ENCODE measurements at places on chromosomes 1 and 21.
A peak's percentile ranks its signal among the peaks of the same experiment; 100 is the strongest.

GRCh38 chr1:244159646-244160045, 108.6 kb downstream of the ZBTB18 start:
- no peak for DNase-seq

DNA sequence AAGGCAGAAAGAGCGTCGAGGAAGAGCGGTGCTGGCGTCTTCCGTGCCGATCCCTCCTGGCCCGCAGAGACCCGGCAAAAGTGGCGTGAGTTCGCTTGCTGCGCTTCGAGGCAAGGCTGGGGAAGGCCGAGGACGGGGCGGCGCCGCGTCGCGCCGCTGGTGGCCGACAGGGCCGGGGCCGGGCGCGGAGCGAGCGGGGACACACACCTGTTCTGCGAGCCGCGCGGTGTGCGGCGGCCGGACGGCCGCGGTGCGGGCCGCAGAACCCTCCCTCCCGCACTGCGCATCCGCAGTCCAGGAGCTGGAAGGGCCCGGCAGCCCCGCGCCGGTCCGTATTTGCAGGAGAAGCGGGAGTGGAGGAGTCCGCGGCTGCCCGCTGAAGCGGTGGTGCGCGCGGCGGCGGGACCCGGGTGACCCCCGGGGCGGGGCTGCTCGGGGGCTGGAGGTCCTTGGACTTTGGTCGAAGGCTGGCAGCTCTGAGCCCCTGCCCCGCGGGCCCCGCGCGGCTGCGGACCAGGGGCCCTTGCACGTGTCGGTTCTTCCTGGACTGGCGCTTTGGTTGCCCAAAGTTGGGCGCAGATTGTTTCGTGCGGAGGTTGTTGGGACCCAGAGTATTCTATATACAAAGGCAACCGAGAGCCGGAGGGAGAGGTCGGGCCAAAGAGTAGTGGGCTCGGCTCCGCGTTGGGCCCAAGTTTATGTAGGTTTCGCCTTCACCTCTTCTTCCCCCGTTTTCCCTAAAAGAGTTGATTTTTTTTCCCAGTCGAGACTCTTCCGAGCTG, 2.6 kb downstream of the RNF220 start:
- no peak for DNase-seq

- DNase-seq = no peak
Observed at GRCh38 chr1:29382851-29383745, 146.8 kb downstream of the PTPRU start.

DNA sequence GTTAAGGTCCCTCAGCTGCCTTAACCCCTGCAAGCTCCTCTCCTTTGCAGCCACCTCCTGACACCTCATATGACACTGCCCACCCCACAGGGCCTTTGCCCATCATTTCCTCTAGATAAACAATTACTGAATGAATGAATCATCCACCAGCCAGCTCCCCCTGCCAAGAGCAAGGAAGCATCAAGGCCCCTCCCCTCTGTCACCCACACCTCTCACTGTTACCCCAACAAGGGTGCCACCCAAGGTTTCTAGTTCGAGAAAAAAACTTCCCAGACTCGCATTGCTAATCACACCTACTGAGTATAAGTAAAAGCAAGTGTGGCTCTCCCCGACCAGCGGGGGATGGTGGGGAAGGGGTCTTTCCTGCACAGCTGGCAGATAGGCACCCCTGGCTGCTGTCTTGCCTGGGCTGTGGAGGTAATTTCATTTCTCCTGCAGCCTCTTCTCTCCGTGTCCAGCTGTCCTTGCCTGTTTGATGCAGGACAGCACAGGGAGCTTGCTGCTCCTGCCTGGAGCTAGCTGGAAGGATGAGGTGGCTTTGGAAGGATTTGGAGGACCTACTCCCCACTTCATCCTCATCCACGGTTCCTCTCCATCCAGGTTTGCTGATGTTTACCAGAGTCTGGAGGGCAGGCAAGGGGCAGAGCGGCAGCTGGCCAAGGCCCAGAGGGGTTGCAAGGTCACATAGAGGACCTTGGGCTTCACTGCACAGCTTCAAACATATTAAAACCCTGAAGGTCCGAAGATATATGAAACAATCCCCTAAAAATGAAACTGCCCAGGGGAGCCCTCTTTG, 33.1 kb upstream of the LBR start:
- peak; percentile 76 for DNase-seq

- DNase-seq = no peak
Observed at GRCh38 chr1:87044840-87045239, 130.4 kb downstream of the HS2ST1 start.

- no peak for DNase-seq
Observed at GRCh38 chr21:20545454-20545853, 452.8 kb upstream of the NCAM2 start.

- no peak for DNase-seq
Observed at GRCh38 chr1:167121375-167122120, 27.7 kb downstream of the STYXL2 start.

DNA sequence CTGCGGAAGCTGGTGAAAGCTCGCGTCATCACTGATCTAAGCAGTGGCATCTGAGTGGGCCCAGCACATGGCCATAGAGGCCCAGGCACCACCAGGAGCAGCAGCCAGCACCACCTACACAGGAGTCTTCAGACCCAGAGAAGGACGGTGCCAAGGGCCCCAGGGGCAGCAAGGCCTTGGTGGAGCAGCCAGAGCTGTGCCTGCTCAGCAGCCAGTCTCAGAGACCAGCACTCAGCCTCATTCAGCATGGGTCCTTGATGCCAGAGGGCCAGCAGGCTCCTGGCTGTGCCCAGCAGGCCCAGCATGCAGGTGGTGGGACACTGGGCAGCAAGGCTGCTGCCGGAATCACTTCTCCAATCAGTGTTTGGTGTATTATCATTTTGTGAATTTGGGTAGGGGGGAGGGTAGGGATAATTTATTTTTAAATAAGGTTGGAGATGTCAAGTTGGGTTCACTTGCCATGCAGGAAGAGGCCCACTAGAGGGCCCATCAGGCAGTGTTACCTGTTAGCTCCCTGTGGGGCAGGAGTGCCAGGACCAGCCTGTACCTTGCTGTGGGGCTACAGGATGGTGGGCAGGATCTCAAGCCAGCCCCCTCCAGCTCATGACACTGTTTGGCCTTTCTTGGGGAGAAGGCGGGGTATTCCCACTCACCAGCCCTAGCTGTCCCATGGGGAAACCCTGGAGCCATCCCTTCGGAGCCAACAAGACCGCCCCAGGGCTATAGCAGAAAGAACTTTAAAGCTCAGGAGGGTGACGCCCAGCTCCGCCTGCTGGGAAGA, 3.2 kb upstream of the ARTN start:
- no peak for DNase-seq

DNA sequence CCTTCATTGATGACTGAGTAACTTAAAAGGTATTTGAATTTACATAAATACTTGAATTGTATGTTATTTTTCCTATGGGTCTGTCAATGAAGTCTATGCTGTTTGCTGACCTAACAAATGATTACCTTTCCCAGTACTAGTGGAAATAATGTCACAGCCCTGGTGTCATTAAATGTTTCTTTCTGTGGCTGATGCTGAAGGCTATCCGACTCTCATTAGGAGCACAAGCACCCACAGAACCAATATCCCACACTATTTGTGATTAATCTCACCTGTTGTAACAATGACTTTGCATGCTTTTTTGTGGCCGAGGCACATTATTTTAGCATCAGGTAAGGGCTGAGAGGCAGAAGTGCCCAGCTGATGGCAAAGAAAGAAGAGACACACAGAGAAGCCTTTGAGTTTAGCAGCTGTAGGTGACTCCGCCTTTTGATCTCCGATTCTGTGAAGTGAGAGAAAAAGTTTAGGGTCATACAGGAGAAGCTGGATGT, 25.8 kb upstream of the TRIM45 start:
- DNase-seq = peak; percentile 83

DNA sequence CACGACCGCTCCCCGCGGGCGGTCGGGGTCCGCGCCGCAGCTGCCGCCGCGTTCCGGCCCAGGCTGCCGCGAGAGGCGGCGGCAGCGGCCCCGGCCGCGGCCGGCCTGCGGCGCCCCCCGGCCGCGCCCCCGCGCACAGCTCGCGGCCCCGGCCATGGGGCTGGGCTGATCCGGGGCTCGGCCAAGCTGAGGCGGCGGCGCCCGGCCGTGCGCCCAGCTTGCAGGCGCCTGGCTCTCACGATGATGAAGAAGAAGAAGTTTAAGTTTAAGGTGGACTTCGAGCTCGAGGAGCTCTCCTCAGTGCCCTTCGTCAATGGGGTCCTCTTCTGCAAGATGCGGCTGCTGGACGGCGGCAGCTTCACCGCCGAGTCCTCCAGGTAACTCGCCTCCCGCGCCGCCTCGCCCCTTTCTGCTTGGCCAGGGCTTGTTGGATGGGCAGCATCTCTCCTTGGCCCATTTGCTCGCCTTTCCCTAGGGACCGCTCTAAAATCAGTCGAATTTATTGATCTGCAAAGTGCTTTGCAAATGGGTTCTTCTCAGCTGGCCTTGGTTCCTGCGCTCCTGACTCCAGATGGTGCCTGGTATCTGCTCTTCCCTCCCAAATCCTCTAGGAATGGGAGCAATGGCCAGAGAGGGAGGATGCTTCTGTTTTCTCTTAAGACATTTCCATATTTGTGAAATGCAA, 431 bp downstream of the EEIG2 start:
- peak; percentile 46 for DNase-seq

- DNase-seq = no peak
Observed at GRCh38 chr1:169860750-169861149, 32.9 kb downstream of the SCYL3 start.

- no peak for DNase-seq
Observed at GRCh38 chr21:27145134-27145798, 178.4 kb upstream of the ADAMTS5 start.

DNA sequence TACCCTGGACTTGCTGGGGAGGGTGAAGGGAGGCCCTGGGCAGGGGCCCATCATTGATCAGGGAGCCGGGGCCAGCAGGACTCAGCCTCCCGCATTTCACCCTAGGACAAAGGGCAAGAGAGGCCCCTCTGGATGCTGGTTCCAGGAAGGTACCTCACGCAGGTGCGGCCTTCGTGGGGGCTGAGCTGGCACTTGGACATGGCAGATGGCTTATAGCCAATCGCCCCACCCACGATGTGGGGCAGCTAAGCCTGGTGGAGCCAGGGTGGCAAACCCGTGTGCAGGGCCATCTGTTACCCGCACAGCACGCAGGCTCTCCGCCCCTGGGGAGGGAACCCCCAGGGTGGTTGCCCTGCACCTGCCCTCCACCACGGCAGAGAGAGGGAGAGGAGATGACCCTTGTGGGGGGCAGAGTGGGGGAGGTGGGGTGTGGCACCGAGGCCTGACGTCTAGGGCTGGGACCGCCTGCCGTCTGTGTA, 2.5 kb downstream of the TFF3 start:
- no peak for DNase-seq

- no peak for DNase-seq
Observed at GRCh38 chr1:214933375-214933774, 149.2 kb upstream of the KCNK2 start.

DNA sequence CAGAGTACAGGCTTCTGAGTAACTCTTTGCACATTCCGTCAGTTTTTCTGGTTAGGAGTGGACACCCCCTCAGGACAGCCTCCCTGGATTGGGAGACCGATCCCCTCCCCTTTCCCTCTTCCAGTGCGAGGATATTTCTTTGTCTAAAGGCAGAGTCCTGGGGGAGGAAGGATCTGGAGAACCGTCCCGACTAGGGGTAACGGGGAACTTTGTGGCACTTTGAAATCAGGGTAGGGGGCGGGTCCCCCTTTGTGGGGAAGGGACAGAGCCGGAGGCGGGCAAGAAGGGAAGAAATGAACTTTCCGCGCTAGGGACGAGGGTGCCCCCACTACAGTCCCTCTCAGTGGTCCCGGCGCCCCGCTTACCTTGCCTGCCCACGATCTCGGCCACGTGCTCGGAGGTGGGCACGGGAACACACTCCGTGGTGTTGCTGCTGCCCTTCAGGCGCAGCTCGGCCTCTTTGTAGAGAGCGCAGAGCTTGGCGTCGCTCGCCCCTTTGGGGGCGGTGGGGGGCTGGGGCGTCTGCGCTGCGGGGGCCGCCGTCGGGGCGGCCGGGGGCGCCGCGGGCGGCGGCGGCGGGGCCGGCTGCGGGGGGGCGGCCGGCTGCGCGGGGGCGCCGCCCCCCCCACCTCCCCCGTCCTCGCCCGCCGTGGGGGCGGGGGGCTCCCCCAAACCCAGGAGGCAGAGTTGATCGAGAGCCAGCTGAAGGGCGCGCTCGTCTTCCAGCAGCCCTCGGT, 917 bp downstream of the MEX3A start:
- no peak for DNase-seq

DNA sequence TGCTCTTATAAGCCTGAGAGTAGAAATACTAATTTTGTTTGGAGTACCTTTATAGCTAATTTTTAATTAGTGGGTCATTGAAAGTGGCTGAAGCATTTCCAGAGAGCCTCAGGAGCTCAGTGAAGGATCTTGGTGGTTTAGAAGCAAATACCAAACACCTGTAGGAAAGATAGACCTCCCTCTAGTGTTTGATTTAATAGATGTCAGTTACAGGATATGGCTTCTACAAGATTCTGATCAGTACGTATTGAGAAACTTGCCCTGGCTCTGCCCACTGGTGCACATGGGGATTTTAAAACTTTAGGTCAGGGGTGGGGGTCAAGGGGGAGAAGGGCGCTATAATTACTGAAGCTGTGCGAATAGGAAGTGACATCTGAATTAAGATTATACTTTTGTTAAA, 122.2 kb downstream of the POU2F1 start:
- no peak for DNase-seq

- no peak for DNase-seq
Observed at GRCh38 chr1:66336641-66336990, 197.3 kb upstream of the SGIP1 start.

GRCh38 chr1:230708631-230709580, 5.0 kb downstream of the AGT start:
- DNase-seq = no peak

DNA sequence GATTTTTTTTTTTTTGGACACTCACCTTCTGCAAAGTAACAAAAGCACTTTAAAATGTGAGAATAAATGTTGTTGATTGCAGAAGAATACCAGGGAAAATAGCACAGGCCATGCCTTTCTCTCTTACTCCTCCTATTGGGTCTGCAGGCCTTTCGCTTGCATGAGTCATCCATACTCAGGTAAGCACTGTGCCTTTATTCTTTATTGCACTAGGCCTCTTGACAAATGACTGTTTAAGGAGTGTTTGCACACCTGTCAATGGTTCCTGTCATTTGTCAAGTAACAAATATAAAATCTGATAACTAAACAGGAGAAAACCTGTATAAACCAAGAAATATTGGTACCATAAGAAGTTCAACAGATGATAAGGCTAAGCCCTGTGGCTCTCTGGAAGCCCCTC, 106.5 kb downstream of the RGS7 start:
- no peak for DNase-seq

GRCh38 chr1:197024460-197024859, 42.6 kb downstream of the F13B start:
- peak; percentile 57 for DNase-seq

- DNase-seq = no peak
Observed at GRCh38 chr1:187838335-187839293, 1009.9 kb downstream of the PLA2G4A start.

GRCh38 chr21:43790010-43790524, 690 bp downstream of the RRP1 start:
- no peak for DNase-seq

DNA sequence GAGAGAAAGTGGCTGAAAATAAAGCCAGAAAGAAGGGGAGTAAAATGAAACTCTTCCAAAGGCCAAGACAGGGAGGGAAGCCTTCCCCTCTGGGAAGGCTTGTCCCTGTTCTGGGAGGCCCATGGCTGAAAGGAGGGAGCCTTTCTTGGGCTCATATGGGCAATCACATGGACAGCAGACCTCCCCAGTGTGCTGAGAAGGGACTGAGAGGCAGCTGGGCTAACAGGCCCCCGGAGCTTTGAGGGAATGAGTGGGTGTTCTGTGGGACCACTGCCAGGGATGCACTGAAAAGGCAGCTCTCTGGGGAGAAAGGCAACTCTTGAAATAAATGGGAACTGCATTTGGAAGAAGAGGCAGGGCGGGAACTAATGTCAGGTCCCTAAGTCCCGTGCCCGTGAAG, 39.1 kb downstream of the KANK4 start:
- no peak for DNase-seq
